ENCODE measurements at places on chromosomes 4 and X. TPM values are rescaled to one million over a fixed set of nuclear protein-coding genes. Genes with fewer than 3 reads are reported as not detected.

SSX2B gene
- polyA plus RNA-seq: not detected

TMPRSS11F gene
- not detected for polyA plus RNA-seq

OPN1MW3 gene
- polyA plus RNA-seq: not detected

FHL1 gene
- 2,961 TPM for polyA plus RNA-seq

PAK3 gene
- polyA plus RNA-seq: 0.06 TPM

ZNF732 gene
- polyA plus RNA-seq: 0.01 TPM

TTC29 gene
- 0.03 TPM for polyA plus RNA-seq

SERTM2 gene
- not detected for polyA plus RNA-seq

DUSP9 gene
- polyA plus RNA-seq: not detected

LRCH2 gene
- 0.35 TPM for polyA plus RNA-seq

RIPPLY1 gene
- not detected for polyA plus RNA-seq

KIAA0232 gene
- polyA plus RNA-seq: 8.7 TPM

SYTL5 gene
- 0.01 TPM for polyA plus RNA-seq

PCDH18 gene
- 2.3 TPM for polyA plus RNA-seq

TENM3 gene
- polyA plus RNA-seq: 0.83 TPM

PAGE5 gene
- not detected for polyA plus RNA-seq

RPS6KA6 gene
- polyA plus RNA-seq: 0.14 TPM

All from psoas muscle (tissue), 8 donors.